ENCODE measurements at places on chromosomes 2 and 18.

- no peak for DNase-seq
Observed at GRCh38 chr18:22303927-22304326, 113.8 kb downstream of the CTAGE1 start.

- DNase-seq, result no peak
Observed at GRCh38 chr2:95225658-95226057, 18.3 kb downstream of the ZNF892 start.

DNA sequence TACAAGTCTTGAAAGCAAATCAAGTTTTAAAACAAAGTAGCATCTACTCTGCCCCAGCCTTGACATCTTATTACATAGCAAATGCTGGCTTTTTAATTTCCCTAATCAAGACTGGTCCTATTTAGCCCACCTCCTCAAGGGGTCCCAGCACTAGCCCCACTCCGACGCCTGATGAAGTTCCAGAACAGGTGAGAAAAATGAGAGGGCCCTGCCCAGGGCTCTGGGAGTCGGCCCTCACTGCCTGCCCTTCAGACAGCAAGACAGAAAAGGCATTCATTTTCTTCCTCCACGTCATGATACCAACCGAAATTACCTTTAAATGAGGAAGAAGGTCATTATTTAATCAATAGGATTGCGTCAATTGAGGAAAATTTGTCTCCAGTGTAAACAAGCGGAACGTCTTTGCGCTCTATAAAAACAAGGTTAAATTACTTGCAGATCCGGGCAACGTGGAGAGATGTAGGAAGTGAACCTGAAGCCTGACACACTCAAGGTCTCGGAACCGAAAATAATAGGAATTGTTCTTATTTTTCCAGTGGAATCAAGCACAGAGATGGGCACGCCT, 170.6 kb upstream of the PKDCC start:
- DNase-seq, result no peak

DNA sequence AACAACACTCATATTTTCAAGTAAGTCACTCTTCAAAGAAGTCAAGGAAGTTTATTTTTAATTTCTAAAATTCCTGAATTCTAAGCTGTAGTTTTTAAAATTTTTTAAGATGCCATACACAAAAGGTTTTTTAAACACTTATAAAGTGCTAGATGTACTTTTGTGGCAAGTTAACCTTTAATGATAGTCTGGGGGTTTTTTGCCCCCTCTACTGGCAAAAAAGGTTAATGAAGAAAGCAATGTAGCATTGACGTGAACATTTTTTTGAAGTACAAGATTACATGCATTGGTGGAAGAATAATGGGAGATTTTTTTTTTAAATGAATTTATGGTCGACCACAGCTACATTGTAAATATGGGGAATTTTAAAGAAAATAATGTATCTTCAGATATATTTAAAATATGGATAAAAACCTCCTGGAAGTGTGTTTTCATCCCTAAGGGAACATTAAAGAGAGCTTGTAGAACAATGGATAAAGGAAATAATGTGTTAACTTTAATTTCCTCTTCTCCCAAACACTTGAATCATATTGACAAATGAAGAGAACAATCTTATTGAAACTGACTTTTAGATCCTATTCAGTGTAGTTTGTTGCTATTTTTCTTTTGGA, 12.6 kb downstream of the ITPRID2 start:
- no peak for DNase-seq

DNA sequence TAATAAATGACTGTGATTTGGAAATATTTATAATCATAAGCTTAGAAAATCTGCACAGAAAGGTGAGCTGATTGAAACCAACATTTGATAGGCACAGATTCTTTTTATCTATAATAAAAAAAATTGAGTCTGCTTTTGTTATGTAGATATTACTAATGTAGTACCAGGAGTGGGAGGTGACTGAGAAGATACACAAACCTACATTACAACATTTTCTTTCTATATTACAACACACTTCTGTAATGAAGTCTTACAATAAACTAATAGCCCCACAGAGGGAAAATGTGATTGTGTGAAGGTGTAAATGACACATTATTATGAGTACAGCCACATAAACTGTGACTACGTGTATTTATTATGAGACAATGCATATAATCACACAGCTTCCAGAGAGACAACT, 241.6 kb downstream of the PIEZO2 start:
- DNase-seq, result no peak

GRCh38 chr2:43075811-43076585, 150.4 kb downstream of the ZFP36L2 start:
- no peak for DNase-seq

DNA sequence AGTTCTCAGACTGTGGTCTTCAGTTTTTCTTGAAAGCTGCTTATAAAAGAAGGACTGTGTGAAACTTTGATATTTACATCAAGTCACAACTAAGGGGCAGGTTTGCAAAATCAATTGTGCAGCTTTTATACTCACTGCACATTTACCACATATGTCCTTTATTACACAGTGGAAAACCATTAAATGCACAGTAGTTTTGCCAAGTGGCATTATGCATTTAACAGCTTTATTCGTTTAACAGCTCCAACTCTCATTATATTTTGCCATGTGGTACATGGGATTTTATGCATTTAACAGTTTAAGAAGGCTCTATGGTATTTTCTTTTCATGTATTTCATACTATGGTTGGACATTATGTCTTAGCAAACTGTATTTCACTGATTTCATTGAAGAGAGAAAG, 135.6 kb downstream of the SATB2 start:
- DNase-seq, result no peak

DNA sequence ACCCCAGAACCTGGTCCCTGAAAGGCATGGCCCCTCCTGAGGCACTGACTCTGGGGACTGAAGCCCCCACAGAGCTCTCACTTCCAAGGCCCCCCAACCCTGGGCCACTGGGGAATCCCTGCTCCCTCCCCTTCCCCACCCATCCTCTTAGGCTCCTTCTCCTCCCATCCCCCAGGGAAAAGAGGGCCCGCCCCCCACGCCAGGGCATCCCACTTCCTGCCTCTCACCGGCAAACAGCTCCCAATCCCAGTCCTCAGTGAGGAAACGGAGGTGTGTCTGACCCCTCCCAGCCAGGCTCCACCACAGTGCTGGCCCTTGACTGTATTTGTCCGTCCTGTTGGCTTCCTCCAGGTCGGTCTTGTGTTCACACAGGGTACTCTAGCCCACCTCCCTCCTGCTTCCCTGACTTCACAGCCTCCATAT, 35.0 kb upstream of the PTMA start:
- peak; percentile 60 for DNase-seq

GRCh38 chr2:122883849-122884248, 1128.4 kb downstream of the TSN start:
- no peak for DNase-seq

DNA sequence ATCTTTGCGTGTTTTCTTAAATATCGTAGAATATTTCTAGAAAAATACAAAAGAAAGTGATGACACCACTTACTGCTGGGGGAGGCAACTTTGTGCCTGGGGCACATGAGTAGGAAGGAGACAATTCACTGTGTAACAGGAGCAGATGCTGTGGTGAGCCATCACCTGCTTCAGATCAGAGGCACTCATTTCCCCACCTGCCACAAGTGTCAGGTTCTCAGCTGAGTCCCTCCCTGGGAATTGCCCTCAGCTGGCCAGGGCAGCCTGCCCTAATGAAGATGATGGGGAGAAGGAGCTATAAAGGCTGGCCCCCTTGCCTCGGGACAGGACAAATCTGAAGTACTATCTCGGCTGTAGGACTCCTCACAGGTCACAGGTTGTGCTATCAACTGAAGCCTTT, 322.8 kb downstream of the STK39 start:
- DNase-seq, result no peak

DNA sequence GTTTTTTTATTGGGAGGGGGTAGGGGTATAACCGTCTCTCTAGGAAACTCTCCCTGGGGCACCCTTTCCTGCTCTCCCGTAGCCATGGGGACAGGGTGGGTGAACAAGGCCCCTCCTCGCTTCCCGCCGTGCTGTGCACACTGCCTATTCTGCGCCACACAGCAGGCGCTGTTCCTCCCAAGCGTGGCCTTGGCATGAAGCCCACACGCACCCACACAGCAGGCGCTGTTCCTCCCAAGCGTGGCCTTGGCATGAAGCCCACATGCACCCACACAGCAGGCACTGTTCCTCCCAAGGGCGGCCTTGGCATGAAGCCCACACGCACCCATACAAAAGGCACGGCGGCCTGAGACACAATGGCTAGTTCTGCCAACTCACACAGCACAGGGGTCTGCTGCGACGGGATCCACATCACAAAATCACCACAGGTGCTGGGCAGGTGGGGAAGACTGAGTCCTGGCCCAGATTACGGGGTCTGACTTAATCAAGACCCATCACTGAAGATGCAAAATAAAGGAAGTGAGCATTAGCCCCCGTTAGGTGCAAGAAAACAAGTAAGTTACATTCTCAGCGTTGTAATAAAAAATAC, 46.6 kb upstream of the TPO start:
- no peak for DNase-seq
